HFFc6 (cell line): ENCODE measurements at places on chromosomes 1 and 21.

- DNase-seq = no peak
These were observed 141.9 kb downstream of the SDCCAG8 start for GRCh38 chr1:243397613-243398321.

GRCh38 chr1:246351721-246352120 is 155.4 kb downstream of the SMYD3 start:
- no peak for DNase-seq

DNA sequence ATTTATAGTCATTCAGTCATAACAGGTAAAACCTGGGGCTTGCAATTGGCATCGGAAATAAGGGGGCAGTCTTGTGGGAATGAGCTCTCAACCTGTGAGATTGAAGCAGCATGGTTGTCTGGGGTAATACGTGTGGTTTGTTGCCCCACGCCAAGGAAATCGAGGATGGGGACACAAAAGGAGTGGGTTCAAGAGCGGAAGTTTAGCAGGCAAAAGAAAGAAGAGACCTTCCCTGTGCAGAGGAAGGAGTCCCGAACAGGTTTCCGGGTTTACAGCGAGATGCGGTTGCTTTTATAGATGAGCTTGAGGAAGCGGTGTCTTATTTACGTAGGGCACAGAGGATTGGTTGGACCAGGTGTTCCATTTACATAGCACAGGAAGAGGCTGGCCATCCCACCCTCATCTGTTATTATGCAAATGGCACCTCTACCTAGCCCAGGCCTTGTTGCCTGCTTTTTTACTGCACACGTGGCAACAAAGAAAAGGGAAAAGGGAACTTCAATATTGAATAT is 37.3 kb downstream of the IFNAR1 start:
- no peak for DNase-seq

- DNase-seq = peak; percentile 28
These were observed 2.5 kb upstream of the MYBPH start for GRCh38 chr1:203178083-203178482.
